ENCODE measurements at places on chromosomes 11 and 22.

GRCh38 chr11:6529266-6529665 lies 32.2 kb downstream of the DNHD1 start:
- no peak for DNase-seq

DNA sequence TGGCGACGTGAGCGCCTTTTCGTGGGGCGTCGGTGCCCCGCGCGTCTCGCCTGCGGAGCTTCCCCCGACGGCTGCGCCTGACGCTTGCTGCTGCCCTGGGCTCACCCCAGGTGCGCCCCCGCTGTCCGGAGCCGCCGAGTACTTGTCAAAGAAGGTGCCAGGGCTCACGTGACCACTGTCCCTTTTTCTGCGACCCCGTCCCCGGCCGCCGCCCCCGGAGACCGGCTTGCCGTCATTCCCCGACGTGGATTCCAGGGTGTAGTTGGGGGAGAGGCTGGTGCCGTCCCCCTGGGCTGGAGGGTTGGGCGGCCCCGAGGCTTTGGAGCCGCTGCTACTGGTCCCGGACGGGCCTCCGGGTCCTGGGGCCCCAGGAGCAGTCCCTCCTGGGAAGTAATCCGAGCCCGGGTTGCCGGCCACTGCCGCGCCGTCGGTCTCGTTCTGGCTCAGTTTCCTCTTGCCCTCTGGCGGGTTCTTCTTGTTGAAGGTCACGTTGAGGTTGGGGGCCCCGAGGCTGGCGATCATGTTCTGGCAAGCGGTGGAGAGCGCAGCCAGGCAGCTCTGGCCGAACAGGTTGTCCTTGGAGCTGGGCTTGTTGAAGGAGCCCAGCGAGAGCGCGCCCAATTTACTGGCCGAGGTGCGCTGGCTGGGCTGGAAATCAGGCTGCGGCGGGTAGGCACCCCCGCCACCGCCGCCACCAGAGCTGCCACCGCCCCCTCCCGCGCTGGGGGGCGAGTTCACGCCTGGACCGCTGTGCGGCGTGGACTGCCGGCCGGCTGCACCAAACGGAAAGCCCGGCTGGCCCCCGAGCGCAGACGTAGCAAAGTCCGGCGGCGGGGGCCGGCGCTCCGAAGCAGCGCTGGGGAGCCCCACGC lies 3.8 kb downstream of the MN1 start:
- no peak for DNase-seq

GRCh38 chr11:111843661-111844060 lies 27.7 kb downstream of the ALG9 start:
- DNase-seq: no peak

DNA sequence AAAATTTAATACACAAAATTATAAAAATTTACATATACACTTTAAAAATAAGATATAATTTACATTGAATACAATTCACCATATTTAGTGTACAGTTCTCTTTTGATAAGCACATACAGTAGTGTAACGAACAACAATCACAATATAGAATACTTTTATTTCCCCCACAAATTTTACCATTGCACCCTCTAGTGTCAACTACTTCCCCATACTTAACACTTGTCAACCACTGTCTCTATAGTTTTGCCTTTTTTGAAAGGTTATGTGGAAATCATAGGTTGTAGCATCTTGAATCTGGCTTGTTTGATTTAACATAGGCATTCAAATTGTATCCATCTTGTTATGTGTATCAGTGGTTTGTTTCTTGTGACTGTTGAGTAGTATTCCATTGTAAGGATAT lies 21.3 kb upstream of the PANX1 start:
- no peak for DNase-seq

- no peak for DNase-seq
Observed at GRCh38 chr11:14499178-14499559, 442 bp downstream of the COPB1 start.

DNA sequence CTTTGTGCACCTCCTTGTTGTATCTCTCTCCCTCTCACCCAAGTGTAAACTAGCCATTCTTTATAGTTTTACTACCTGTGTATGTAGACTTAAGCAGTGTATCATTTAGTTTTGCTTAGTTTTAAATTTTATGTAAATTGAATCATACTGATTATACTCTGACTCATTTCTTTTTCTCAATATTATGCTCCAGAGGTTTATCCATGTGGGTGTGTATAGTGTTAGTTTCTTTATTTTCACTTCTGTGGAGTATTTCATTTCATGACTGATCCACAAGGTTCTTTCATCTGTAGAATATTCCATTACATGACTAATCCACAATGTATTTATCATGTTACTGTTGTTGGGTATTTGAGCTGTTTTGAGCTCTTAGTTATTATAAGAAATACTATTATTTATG lies 62.0 kb downstream of the CCDC34 start:
- DNase-seq: no peak

- DNase-seq: no peak
Observed at GRCh38 chr11:96680211-96681018, 290.6 kb downstream of the JRKL start.

GRCh38 chr11:124225471-124225870 lies 15.4 kb upstream of the OR8G1 start:
- no peak for DNase-seq

GRCh38 chr11:67027483-67027930 lies 4.6 kb downstream of the SYT12 start:
- DNase-seq: no peak

DNA sequence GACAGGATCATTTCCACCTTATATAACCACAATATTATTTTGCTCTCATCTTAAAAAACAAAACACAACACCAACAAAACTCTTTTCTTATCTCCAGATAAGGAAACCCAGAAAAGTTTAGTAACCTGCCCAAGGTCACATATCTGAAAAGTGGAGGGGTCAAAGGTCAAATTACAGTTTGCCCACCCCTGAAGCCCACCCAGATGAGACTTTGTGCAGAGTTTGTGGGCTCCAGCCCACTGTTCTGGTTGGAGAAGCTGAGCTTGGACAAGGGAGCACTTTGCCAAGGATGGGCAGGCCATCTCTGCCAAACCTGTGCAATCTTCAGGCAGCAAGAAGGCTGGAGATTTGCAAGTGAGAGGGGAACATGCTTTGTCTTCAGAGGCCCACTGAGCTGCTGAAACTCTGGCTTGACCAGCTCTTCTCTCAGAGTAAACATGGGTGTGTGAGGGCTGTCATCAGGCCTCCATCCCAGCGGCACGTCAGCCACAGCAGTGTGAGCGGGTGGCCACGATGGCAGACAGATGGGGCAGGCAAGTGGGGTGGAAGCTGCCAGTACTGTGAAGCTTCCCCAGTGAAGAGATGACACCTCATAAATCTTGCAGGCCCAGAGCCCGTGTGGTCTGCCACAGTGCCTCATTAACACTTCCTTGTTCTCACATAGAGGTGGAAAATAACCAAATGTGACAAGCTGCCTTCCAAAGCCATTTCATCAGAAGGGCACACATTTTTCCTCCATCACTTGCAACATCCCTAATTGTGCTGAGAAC lies 111.8 kb downstream of the CCDC81 start:
- no peak for DNase-seq

GRCh38 chr11:45209000-45209879 lies 62.8 kb downstream of the PRDM11 start:
- no peak for DNase-seq

- no peak for DNase-seq
Observed at GRCh38 chr11:119717839-119718534, 11.0 kb downstream of the NECTIN1 start.
